ENCODE measurements at places on chromosomes 16 and 17.

DNA sequence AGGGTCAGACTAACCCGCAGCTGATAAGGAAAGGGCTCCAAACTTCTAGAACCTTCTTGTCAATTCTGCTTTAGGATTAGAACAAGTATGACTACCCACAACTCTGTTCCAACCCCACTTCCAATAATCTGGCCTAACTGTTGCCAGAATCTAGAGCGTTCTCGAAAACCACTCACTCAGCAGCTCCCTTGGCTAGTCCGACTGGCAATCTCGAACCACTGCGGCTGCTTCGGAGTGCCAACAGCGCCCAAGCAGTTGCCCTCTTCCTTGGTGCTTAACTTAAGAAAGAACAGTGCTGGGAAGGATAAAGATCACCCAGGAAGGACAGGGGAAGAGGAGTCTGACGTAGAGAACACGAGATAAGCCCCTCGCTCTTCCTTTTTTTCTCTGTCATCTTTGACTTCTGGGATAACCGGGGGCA, 818 bp downstream of the DNAJC7 start:
- DNase-seq: no peak

GRCh38 chr16:21650521-21650920, 1.9 kb downstream of the IGSF6 start:
- no peak for DNase-seq

DNA sequence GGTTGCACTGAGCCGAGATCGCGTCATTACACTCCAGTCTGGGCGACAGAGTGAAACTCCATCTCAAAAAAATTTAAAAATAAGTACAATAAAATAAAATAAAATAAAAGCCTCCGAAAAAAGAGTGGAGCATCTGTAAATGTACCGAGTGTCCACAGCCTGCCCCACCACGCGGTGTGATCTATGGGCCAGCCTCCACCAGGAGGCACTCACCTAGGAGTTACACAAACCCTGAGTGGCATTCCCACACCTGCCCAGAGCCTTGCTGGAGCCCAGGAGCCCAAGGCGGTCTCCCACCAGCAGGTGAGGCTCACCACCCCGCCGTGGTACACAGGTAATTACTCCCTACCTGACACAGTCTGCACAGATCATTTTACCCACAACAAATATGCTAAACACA, 183.2 kb downstream of the ZNF423 start:
- DNase-seq: peak; percentile 80

GRCh38 chr17:45229681-45230409, 8.2 kb downstream of the FMNL1 start:
- DNase-seq: no peak

DNA sequence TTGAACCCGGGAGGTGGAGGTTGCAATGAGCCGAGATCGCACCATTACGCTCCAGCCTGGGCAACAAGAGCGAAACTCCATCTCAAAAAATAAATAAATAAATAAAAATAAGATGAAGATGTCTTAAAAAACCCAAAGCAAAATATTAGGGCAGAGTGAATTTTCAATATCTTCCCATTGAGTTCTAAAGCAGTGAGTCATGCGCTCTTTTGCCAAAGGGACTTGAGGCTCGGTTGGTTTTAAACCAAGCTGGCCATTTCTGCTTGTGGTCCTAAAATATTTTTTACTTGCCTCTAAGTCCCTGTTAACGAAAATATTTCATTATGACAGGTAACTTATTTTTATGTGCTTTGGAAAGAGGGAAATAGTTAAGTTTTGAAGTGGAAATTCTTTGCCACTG, 4.7 kb downstream of the PAFAH1B1 start:
- DNase-seq: no peak

GRCh38 chr17:77404812-77405581, 264.2 kb downstream of the SEC14L1 start:
- no peak for DNase-seq

DNA sequence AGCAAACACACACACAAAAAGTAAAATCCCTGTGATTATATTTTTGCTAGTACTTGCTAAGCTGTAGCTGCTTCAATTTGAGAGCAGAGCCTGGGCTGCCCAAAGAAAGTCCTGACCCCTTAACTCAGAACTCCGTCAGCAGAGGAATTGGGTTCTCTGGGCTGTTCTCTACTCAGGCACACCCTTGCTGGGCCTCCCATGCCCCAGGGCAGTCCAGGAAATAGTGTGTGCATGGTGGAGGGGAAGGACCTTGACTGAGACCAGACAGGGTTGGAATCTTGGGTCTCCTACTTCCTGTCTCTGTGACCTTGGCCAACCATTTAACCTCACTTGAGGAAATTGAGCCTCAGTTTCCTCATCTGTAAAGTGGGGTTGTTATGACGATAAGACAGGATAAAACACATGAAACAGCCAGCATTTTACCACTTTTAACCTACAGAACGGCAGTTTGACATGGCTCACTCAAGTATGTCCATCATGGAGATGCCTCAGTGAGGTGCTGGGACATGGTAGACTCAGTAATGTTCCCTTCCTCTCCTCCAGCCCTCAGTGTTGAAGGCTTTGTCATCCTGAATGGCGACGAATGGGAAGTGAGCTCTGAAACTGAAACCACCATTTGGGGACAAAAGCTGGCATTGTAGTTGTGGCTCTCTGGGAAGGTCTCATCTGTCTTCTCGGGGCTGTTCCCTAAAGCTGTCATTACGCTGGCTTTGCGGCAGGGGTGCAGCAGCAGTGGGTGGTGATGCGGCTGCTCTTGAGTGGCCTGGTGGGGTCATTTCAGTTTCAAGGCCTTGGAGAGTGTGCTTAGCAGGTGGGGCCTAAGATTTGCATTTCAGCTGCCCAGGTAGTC, 74.9 kb downstream of the CMIP start:
- DNase-seq: no peak

DNA sequence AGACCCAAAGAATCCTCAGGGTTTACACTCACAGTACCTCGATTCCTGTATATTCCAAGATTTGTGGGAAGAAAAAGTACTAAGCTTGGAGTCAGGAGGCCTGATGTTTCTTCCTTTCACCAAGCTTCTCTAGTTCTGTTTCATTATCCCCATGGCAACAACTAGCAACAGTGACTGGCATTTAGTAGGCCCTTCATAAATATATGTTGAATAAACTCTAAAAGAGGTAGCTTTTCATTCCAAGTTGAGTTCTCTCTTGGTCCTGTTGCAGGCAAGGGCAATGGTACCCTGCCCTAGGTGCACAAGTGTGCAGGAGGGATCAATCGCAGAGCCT, 527 bp upstream of the UBE2Z start:
- DNase-seq: no peak

DNA sequence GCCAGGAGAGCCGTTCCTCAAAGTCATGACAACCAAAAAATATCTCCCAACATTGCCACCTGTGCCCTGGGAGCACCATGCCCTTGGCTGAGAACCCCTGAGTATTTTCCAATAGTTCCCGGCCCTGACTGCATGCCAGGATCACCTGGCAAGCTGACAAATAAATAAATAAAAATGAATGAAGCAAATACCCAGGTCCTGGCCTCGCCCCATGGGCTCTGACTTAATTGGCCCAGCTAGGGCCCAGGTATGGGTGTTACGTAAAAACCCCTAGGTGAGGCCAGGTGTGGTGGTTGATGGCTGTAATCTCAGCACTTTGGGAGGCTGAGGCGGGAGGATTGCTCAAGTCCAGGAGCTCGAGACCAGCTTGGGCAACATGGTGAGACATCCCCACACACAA, 2.7 kb upstream of the C16orf74 start:
- DNase-seq: peak; percentile 65

DNA sequence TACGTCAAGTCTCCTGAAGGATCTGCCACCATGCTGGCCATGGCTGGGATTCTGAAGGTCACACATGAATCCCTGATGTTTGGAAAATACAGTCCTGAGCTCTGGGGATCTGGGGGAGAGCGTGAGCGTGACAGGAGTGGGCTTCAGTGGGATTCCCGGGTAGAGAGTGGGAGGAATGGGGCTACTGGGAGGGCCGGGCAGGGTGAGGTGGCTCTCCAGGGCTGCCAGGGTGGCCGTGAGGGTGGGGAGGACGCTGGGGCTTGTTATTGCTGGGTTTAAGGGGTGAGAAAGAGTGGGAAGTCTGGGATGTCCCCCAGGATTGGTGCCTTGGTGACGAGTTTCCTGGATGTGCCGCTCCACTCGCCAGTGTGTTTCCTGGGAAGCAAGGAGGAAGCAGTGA, 31.3 kb downstream of the FOXL1 start:
- no peak for DNase-seq

DNA sequence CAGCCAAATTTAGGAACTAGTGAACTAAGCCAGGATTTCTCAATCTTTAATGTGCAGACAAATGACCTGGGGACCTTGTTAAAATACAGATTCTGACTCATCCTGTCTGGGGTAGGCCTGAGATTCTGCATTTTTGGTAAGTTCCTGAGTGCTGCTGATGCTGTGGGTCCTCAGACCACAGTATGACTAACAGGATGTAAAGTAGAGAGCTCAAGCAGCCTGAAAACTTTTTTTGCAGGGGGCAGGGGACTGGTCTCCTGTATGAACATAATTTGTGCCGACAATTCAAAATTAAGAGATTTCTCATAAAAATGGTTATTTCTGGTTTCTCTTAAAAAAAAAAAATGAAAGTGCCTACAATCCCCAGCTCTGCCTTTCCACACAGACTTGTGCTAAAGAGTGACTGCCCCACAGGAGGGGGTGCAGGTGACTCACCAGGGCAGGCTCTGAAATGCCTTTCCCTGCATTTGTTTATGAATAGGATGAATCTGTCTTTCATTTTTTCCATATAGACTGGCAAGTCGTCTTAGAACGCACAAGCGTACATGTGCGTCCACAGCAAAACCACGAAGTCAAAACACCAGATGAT, 271.5 kb downstream of the PHKB start:
- no peak for DNase-seq

- DNase-seq: no peak
These were observed 1.9 kb downstream of the CHTF8 start for GRCh38 chr16:69130461-69130860.

DNA sequence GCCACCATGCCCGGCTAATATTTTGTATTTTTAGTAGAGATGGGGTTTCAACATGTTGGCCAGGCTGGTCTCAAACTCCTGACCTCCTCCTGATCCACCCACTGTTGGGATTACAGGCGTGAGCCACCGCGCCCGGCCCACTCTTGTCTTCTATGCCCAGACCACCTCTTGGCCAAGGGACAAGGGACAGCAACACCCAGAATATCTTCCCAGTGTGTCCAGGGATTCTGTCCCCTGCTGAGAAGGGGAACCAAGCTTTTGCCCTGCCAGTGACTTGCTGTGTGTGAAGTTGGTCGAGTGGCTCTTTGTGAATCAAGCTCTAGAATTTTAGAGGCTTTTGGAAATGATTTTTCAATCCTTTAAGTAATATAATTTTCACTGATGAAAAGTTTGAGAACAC, 1.7 kb upstream of the MPO start:
- no peak for DNase-seq

DNA sequence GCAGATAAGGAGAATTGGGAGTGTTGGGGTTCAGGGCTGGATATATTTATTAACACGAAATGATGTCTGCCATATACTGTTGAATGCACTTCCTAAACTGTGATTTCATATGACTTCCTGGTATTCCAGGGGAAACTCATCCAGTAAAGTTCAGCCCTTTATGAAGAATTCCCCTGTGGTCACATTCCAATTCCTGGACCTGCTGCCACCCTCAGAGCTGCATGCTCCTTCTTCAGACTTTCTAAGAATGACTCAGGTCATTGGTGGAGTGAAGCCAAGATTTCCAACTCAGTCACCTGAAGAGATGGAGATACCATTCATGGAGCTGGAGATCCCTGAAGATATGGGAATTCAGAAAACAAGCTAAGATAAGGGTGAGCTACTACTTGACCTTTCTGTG, 114.2 kb upstream of the TMEM97 start:
- no peak for DNase-seq

DNA sequence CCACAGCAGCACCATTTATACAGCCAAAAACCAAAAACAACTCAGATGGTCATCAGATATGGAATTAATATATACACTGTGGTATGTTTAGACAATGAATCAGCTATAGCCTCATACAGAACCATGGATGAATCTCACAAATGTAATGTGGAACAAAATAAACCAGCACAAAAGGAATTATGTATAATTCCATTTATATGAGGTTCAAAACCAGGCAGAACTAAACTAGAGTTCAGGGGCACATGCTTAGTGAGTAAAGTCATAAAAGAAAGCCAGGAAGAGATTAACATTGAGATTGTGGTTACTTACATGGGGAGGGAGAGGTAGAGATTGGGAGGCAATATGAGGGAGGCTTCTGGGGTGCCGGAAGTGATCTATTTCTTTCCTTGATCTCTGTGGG, 231.1 kb downstream of the COPRS start:
- DNase-seq: no peak

GRCh38 chr16:23836404-23837311, 875 bp downstream of the PRKCB start:
- DNase-seq: no peak

- no peak for DNase-seq
These were observed 15.4 kb upstream of the WDR45B start for GRCh38 chr17:82663381-82664275.

DNA sequence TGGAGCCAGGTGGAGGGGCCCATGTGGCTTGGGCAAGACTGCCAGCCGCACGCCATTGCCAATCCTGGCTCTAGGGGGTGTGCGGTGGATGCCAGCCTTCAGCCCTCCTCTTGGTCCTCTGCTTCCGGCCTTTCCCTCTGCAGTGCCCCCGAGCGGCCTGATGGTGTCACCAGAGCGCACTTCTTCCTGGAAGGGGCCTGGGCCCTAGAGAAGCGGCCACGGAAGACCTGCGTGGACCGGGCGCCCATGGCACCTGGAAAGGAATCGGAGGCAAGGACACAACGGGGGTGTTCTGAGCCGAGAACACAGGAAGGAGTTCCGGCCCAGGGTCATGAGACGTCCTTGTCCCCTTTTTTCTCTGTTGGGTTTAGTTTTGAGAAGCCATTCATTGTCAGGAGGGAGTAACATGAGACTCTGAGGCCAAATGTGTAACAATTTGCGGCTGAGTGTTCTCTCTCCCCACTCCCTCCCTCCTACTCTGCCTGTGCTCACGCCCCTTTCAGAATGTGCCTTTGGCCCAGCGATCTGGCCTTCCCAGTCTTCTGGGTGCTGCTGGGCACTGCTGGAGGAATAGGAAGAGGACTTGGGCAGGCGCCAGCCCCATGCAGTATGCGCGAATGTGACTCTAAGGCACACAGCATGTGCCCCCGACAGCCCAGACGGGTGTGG, 92.8 kb downstream of the IRX3 start:
- DNase-seq: peak; percentile 64

- peak; percentile 91 for DNase-seq
These were observed 5.0 kb downstream of the NFE2L1 start for GRCh38 chr17:48052956-48053757.
